ENCODE measurements at places on chromosomes 1 and 21. TPM values are rescaled to one million over a fixed set of nuclear protein-coding genes. Genes with fewer than 3 reads are reported as not detected.

DNA sequence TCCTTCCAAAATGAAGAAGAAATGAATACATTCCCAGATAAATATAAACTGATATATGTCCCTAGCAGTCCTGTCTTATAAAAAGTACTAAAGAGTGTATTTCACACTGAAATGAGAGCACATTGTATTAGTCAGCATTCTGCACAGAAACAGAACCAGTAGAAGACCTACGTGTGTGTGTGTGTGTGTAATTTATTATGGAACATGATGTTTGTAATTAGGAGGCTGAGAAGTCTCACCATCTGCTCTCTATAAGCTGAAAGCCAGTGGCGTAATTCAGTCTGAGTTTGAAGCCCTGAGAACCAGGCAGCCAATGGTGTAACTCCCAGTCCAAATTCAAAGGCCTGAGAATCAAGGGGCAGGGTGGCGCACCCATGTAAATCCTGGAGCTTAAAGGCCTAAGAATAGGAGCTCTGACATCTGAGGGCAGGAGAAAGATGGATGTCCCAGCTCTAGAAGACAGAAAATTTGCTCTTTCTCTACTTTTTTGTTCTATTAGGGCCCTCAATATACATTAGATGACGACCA, 146.5 kb upstream of the LYPLAL1 start:
- no peak for DNase-seq

GRCh38 chr1:87134061-87134460, 194.6 kb upstream of the LMO4 start:
- no peak for DNase-seq

The EPHA10 gene
- polyA plus RNA-seq, result not detected

- no peak for DNase-seq
Observed at GRCh38 chr1:206049293-206049692, 3.7 kb upstream of the RHEX start.

- no peak for DNase-seq
Observed at GRCh38 chr1:13762642-13763041, 62.7 kb downstream of the PRDM2 start.

GRCh38 chr1:11027316-11027715, 14.9 kb downstream of the TARDBP start:
- DNase-seq, result no peak

DNA sequence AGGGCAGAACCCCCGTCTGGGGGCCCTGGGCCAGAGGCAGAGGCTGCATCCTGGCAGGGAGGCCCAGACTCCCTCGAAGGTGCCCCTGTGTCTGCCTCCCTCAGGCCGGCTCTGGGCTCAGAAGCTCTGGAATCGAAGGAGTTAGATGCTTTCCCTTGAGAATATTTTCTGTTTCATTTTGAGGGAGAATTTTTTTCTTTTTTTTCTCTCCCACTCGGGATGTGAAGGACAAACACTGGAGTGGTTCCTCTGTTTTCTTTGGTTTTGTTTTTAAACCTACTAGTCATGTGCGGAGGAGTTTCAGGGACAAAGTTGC, 44.7 kb downstream of the PRDM16 start:
- DNase-seq, result no peak

GRCh38 chr1:209890641-209891330, 47.2 kb upstream of the SYT14 start:
- DNase-seq, result no peak

DNA sequence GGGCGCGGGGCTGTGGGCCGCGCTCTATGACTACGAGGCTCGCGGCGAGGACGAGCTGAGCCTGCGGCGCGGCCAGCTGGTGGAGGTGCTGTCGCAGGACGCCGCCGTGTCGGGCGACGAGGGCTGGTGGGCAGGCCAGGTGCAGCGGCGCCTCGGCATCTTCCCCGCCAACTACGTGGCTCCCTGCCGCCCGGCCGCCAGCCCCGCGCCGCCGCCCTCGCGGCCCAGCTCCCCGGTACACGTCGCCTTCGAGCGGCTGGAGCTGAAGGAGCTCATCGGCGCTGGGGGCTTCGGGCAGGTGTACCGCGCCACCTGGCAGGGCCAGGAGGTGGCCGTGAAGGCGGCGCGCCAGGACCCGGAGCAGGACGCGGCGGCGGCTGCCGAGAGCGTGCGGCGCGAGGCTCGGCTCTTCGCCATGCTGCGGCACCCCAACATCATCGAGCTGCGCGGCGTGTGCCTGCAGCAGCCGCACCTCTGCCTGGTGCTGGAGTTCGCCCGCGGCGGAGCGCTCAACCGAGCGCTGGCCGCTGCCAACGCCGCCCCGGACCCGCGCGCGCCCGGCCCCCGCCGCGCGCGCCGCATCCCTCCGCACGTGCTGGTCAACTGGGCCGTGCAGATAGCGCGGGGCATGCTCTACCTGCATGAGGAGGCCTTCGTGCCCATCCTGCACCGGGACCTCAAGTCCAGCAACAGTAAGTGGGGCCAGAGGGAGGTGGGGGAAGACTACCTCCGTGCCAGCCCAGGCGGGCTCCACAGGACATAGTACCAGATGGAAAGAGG, 808 bp downstream of the MAP3K21 start:
- DNase-seq, result no peak

The OR2G6 gene
- polyA plus RNA-seq, result not detected

The NPPB gene
- polyA plus RNA-seq, result not detected

- no peak for DNase-seq
Observed at GRCh38 chr1:177913762-177914540, 55.9 kb downstream of the SEC16B start.

DNA sequence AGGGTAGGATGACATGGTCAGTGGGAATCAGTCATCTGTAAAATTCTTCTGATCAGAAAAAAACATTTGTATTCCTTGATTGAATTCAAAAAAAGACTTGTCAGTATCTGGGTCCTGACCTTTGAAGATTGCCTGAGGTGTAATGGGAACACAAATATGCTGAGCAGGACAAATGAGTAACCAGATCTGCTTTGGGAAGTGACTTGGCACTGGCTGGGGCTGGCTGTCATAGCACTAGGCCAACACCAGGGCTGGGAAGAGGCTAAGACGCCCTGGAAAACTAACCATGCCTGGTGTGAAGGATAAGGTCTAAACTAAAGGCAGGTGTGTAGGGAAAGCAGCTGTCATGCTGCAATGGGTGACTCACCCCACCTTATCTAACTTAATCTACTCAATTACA, 452.9 kb upstream of the BEND5 start:
- DNase-seq, result no peak

The NBPF6 gene
- not detected for polyA plus RNA-seq

The GJA4 gene
- not detected for polyA plus RNA-seq

GRCh38 chr1:39995973-39996393, 41.0 kb downstream of the MFSD2A start:
- peak; percentile 48 for DNase-seq

- no peak for DNase-seq
Observed at GRCh38 chr1:69982992-69983391, 222.4 kb downstream of the LRRC40 start.

- DNase-seq, result no peak
Observed at GRCh38 chr1:14103878-14104430, 404.0 kb downstream of the PRDM2 start.

DNA sequence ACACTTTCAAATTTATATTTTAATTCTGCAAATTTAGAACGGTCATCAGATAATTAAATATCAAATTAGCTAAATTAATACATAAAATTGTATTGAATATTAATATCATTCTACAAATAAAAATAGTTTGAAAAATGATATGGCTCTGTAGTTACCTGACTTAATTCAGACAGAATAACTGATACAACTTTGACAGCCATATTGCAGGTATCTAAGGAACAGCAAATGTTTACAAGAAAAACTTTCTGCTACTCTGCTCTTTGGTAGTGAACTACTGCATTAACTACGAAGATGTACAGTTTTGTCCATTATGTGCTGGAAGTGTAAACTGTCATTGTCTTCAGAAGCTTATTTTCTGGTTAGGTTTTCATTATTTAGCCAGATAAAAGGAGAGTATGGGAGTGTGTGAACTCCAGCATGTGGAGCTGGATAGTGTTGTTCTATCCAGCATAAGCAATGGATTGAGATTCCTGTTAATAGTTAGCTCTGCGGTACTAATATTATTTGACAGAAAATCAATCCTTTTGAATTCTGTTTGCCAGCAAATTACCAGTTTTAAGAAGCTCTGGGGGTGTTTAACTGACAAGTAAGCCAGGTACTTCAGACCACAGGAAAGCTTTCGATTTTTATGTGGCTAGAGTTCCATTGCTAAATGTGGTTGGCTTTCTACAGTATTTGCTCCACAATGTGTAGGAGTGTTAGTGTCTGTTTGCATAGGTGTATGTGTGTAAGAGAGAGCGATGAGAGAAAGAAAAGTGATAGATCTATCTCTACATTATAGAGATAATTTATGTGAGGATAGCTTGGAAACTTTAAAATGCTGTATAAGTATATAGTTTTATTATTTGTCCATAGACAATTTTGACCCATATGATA, 247.9 kb downstream of the GRIK1 start:
- no peak for DNase-seq

- no peak for DNase-seq
Observed at GRCh38 chr1:156616463-156616862, 2.8 kb upstream of the HAPLN2 start.

The TOR3A gene
- polyA plus RNA-seq, result 45.2 TPM

GRCh38 chr1:2300004-2300771, 72.1 kb downstream of the SKI start:
- peak; percentile 93 for DNase-seq

DNA sequence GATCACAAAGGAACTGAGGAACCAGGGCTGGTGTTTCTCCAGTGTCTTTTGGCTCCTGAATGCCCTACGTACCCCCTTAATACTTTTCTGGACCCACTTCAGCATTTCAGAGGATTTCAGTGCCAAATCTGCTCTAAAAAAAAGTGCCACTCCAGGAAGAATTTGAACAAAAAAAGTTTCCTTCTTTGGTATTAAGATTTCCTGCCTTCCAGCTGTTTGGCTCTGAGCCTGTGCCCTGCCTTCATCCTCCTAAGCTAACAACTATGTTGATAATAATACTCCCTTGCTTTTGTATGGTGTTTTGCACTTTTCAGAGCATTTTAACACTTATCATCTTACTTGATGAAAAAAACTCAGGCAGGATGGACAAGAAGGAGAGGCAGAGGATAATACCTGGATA, 11.0 kb upstream of the RIMS3 start:
- DNase-seq, result no peak

DNA sequence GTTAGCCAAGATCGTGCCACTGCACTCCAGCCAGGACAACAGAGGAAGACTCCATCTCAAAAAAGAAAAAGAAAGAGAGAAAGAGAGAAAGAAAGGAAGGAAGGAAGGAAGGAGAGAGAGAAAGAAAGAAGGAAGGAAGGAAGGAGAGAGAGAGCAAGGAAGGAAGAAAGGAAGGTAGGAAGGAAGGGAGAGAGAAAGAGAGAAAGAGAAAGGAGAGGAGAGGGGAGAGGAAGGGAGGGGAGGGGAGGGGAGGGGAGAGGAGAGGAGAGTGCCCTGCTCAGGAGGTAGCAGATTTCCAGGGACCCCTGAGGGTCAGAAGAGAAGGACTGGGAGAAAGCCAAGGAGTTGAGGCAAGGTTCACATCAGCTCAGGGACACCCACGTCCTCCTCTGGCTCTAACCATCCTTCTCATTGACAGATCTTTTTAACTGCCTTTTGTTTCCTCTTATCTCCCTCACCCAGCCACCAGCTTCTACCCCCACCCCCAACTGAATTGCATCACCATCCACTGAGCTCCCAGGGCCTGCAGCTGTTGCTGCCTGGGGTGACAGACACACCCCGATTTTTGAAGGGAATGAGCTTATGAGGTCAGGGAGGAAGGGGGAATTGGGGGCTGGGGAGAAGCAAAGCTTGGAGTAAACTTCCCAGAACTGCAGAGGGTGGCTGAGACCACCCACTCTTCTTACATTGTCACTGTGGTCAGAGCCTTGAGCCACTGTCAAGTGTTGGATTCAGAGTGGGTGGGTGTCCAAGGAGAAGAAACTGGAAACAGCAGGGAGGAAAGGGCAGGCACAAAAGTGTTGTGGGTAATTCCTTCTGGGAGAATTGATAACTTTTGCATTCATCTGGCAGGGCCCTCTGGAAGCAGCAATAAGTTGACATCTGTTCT, 91.6 kb downstream of the GLUL start:
- no peak for DNase-seq

DNA sequence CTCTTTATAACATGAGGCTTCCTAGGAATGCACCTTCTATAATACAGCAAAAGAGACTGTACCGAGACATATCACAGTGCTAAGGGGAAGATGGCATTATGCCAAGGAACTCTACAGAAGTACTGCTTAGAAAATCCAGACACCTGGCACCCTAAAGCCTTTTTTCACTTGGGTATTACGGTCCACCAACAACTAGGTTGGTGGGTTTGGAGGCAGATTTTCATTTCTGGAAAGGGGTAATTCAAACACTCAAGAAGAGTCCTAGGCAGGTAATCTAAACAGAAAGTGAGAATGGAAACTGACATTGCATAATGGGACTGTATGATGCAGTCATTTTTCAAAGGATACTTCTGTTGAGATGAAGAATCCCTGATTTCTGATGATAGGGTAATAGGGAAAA, 19.6 kb downstream of the SCMH1 start:
- DNase-seq, result no peak

The PRAMEF12 gene
- polyA plus RNA-seq, result not detected

DNA sequence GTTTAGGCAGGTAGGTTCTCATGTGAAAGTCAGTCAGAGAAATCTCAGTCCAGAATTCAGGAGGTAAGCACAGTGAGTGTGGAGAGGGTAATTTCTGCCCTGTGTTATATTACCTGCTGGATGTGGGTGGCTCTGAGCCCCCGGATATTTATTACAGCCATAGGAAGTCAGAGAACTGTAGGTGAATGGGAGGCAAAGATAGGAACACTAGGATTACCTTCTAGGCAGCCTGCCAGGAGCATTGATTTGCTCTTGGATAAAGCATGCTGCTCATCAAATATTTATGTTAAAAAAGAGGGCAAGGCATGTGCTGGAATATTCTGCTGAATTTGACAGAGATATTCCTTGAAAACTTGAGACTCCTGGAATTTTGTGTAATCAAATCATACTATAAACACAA, 8.5 kb downstream of the GNG12 start:
- no peak for DNase-seq

DNA sequence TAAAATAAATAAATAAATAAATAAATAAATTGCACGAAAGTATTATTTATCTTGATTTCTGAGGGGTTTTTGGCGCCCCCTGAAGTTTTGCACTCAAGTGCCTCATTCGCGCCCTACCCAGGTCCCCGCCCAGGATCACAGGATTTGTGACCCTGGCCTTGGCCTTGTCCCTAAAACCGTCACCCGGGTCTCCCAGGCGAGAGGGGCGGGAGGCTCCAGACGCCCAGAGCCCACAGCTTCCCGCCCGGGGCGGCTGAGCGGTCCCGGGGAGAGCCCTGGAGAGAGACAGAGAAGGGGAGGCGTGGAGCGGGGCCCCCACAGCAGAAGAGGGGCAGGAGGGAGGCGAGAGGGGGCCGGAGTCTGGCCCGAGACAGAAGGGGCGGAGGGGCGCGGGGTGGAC, 91.8 kb upstream of the CASZ1 start:
- DNase-seq, result no peak

GRCh38 chr1:4724695-4725250, 70.4 kb downstream of the AJAP1 start:
- no peak for DNase-seq

DNA sequence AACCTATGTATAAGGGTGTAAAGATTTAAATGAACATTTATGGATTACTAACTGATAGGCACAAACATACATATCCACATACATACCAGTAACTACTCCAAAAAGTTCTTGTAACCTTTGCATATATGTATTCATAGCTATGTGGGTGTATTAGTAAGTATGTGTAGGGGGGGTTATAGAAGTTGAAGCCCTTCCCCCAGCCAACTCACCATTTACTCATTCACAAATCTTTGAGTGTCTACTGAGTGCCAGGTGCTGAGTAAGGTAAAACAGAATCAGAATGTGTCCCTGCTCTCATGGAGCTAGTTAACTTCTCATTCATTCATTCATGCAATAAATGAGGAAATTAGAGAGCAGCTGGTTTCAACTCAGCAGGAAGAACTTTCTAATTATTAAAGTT, 1.3 kb downstream of the C1orf146 start:
- no peak for DNase-seq
